ENCODE measurements at places on chromosomes 5 and 9. TPM values are rescaled to one million over a fixed set of nuclear protein-coding genes. Genes with fewer than 3 reads are reported as not detected.

The CAAP1 gene
- total RNA-seq = 14.7 TPM

The PFN3 gene
- total RNA-seq = not detected

The MOB3B gene
- 10.2 TPM for total RNA-seq

The CDKN2A gene
- total RNA-seq = 2.7 TPM

The TTC39B gene
- total RNA-seq = 15.4 TPM

The CDH10 gene
- total RNA-seq = not detected

The CMYA5 gene
- total RNA-seq = 3.2 TPM

The LURAP1L gene
- total RNA-seq = 29.6 TPM

DNA sequence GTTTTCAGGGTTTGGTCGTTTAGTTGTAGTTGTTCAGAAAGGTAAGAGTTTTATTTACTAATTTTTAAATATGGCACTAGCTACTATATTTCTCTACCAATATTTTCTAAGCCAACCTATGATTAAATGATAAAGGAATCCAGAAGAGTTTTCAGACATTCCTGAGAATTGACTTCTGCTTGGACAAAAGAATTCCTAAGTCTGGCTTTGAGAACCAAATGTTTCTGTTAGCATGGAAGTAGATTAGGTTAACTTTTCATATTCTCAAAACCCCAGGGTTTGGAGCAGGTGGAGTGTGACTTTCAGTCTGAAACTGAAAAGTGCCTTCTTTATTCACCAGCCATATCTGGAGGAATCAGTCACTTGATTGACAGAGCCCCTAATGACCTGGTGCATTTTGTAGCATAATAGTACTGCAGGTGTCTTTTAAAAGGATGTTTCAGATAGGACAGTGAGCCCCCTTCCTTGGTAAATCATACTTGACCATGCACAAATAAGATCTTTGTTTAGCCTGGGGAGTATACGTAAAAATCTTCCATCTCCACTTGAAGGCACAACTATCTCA, 457.0 kb upstream of the ZNF462 start:
- ATAC-seq = no peak

GRCh38 chr5:179168664-179169063, 108.5 kb downstream of the ZNF354C start:
- ATAC-seq = no peak

DNA sequence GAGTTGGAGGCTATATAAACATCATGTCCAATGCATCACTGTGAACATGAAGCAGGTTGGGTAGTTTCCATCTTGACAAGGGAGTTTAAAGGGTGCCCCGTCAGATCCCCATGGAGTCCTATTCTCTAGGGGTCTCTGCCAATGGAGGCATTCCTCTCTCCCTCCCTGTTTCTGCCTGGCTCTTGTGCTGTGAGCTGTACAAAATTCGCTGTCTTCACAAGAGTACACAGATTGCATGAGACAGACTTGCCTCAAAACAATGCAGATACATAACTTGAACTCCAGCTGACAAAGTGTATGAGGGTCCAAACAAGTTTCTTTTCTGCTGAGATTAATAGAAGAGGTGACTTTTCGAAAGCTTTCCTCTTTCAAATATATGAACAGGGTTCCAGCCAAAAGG, 165.2 kb downstream of the SPOCK1 start:
- no peak for ATAC-seq

GRCh38 chr9:81896070-81896469, 32.2 kb upstream of the SPATA31D4 start:
- ATAC-seq = no peak

- ATAC-seq = no peak
These were observed 13.7 kb upstream of the CAMSAP1 start for GRCh38 chr9:135920973-135921585.

GRCh38 chr5:160692271-160692670, 159.7 kb downstream of the ATP10B start:
- no peak for ATAC-seq

DNA sequence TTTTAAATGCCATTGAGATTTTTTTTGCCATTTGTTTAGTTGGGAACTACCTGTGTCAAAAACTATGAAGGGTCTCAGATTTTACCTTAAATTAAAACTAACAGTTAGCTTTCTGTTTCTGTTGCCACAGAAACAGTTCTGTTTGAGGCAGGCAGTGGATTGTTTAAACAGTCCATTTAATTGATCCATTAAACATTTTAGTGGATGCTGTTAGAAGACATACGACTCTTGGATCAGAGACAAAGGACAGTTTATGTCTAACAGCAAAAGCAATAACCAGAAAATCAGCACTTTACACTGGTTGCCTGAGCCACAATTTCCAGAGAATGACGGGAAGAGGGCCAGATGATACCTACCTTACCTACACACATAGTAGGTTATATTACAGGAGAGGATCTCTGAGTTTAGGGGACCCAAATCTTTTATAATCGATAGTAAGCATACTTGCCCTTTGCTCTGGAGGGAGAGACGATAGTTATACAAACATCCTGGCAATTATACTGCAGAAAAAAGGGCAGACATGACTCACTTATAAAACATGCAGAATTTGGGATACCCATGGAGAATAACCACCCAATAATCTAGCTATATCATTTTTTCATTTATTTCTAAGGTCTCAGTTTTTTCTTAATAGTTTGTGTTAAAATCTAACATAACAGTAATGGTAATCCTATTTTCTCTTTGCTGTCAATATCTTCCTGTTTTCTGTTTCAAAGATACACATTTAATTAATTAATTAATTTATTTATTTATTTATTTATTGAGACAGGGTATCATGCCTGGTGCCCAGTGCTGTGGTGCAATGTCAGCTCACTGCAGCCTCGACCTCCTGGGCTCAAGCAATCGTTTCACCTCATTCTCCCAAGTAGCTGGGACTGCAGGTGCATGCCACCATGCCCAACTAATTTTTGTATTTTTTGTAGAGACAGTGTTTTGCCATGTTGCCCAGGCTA, 136.7 kb upstream of the TNFAIP8 start:
- ATAC-seq = no peak

DNA sequence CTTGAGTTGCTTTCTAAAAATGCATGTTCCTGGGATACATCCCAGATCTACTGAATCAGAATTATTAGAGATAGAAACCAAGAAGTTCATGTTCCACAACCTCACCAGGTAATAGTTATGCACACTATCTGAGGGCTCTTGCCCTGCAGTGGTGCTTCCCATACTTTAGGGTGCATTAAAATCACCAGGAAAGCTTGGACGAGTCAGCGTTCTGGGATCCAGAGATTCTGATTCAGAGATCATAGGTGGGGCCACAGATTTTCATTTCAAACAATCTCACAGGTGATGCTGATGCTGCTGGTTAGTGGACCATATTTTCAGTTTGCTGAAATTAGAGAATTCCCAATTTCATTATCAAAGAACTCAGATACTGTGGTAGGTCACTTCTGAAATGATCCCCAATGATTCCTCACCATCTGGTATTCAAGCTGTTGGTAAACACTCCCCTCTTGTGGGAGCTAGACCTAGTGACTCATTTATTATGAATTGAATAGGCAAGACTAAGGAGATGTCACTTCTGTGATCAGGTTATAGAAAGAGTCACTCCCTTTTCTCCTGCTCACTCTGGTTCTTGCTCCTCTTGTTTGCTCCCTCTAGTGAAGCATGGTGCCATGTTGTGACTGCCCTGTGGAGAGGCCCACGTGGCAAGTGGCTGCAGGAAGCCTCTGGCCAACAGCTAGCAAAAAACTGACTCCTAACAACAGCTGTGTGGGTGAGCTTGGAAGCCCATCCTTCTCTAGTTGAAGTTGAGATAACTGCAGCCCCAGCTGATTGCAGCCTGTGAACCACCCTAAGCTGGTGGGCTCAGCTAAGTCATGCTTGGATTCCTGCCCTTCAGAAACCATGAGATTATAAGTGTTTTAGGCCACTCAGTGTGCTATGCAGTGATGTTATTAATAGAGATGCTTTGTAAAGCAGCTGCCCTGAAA, 59.8 kb downstream of the SH3TC2 start:
- no peak for ATAC-seq

DNA sequence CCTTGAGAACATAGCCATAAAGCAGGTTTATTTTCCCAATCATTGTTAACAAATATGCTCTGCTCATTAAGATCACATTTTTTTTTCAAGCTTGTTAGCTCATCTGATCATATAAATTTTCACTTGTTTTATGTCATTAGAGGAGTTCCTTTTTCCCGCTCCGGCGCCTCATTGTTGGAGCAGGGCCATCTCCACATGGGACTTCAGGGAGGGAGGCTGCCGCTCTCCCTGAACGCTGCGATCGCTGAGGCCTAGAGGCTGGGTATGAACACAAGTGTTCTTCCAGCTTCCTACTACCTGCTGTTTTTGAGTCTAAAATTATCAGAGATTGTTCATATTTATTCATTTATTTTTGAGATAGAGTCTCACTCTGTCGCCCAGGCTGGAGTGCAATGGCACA, 246.9 kb downstream of the MPDZ start:
- ATAC-seq = no peak

- no peak for ATAC-seq
These were observed 79.3 kb downstream of the TLE1 start for GRCh38 chr9:81609782-81610739.

GRCh38 chr9:101246691-101247090, 138.1 kb downstream of the BAAT start:
- no peak for ATAC-seq

GRCh38 chr9:95572381-95573151, 55.8 kb upstream of the PTCH1 start:
- ATAC-seq = peak; percentile 72

DNA sequence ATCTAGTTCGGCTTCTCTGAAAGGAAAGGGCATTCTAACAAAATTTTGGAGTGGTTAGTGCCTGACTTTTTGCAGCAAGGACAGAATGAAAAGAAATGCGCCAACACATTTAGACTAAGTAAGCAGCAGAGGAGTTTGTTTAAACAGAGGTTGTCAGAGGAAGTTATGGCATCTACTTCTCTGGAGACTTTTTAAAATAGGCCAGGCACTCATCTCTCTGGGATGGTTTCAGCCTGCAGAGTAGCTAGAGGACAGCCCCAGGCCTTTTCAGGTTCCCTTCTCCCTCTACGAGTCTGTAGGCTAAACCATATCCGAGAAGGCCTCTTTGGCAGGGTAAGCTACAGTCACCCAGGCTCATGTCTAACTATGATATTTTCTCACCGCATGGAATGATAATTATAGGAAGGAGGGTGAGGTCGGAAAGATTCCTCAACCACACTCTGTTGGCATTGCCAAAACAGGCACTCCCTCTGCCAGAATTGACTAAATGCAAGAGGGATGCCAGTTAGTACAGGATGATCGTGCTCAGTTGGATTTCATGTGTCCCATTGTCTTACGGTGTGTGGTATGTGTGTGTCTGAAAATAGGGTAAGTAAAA, 1.4 kb upstream of the CTXN3 start:
- peak; percentile 54 for ATAC-seq

DNA sequence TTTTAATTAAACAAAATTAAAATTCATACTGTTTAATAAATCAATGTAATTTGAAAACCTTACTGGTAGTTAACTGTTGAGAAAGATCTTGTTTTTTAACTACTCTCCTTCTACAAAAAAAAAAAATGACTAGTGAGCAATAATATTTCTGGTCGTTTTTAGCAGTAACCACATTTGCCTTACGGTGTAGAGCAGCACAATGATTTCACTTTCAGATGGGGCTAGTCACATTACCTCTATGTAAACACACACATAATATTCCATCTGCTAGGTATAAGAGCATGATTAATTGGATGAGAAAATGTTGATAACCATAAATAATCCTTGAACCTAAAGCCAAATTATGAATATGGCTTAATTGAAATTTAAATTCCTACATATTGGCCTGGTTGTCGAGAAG, 198.1 kb downstream of the CHSY3 start:
- no peak for ATAC-seq

GRCh38 chr5:146520731-146521130, 4.7 kb upstream of the GPR151 start:
- ATAC-seq = no peak

GRCh38 chr9:34437006-34437925, 21.1 kb downstream of the FAM219A start:
- ATAC-seq = peak; percentile 50

DNA sequence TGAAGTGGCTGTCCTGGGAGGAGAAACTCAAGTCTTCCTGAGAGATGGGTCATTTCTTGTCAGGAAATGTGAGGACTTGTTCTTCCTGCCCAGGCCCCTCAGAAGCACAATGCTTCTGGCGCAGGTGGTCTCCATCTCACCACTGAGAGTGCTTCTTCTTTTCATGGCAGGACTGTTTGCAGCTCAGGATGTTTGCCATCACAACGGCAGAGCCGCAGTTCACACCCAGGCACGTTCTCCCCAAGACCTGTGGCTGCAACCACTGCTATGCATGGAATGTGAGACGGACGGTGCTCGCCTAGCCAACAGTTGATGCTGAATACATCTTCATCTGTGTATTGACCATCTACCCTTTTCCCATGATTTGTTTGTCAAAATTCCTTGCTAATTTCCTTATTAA, 216.3 kb downstream of the GADD45G start:
- ATAC-seq = no peak

- ATAC-seq = no peak
These were observed 2.6 kb downstream of the AMACR start for GRCh38 chr5:34005211-34005610.

Measured in gastroesophageal sphincter (tissue), 4 donors.